ENCODE measurements at places on chromosomes 6 and 20.

DNA sequence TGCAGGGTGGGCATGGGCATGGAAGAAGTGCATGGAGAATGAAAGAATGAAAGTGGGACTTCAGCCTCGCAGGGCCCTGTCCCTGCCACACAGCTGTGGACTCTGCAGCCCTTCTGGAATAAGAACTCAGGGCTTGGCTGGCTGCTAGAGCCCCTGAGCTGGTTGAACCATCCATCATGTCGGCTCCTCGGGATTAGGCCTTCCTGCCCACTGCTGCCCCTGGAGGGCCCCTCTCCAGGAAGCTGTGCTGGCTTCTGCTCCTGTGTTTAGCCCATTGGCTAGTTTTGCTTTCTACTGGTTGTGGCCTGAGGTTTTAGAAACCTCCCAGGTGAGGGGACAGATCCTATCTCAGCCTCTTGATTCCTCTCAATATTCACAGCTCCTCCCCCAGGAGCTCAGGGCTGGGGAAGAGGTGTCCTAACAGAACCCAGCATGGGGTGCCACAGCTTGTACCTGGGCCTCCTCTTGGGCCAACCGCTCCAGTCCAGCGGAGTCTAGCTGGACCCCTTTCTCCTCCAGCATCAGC, 7.9 kb downstream of the AARS2 start:
- peaks cover 92% of the 10 kb centered on the region for H3K36me3 ChIP-seq
- no peaks in the 10 kb centered on the region for H3K27me3 ChIP-seq
- no peak overlapping the region for H3K4me3 ChIP-seq
- no peak for DNase-seq
- H3K4me1 ChIP-seq: no peaks in the 10 kb centered on the region

- no peak overlapping the region for H3K27ac ChIP-seq
- no peaks in the 10 kb centered on the region for H3K4me1 ChIP-seq
- no peak overlapping the region for H3K4me3 ChIP-seq
Measured at GRCh38 chr6:14550822-14551221, 433.2 kb downstream of the CD83 start.

- no peaks in the 10 kb centered on the region for H3K36me3 ChIP-seq
- no peak overlapping the region for H3K4me3 ChIP-seq
- H3K27me3 ChIP-seq: no peaks in the 10 kb centered on the region
- no peak overlapping the region for H3K27ac ChIP-seq
Measured at GRCh38 chr20:40481743-40482458, 207.1 kb downstream of the MAFB start.

DNA sequence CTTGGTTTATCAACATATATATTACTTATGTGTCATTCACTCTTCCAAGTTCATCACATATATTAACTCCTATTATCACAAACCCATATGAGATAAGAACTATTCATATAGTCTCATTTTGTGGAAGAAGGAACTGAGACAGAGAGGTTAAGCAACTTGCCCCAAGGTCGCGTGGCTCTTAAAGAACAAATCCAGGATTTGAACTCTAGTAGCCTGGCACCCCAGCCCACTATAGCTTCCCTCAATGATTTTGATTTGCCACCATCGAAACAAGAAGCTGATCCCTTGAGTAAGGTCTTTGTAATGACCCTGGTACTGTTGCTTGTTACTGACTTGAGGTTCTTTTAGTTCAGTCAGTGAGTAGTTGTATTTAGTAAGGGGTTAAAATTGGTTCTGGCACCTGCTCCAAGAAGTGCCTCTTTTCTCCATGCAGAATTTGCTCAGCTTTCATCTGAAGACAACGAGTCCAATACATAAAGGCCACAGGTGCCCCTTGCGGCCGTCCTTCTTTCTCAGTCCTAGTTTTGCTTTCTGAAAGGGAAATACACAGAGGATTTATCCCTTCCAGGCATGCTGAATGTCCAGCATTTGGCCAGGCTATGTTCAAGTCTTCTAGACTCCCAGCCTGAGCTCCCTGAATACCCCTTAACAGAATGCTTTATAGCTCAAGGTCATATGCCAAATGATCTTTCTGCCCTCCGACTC, 253.0 kb downstream of the TBC1D7 start:
- no peak overlapping the region for H3K27ac ChIP-seq
- H3K36me3 ChIP-seq: no peaks in the 10 kb centered on the region
- no peak for DNase-seq
- peaks cover 11% of the 10 kb centered on the region for H3K4me1 ChIP-seq
- no peaks in the 10 kb centered on the region for H3K27me3 ChIP-seq
- no peak overlapping the region for H3K4me3 ChIP-seq

DNA sequence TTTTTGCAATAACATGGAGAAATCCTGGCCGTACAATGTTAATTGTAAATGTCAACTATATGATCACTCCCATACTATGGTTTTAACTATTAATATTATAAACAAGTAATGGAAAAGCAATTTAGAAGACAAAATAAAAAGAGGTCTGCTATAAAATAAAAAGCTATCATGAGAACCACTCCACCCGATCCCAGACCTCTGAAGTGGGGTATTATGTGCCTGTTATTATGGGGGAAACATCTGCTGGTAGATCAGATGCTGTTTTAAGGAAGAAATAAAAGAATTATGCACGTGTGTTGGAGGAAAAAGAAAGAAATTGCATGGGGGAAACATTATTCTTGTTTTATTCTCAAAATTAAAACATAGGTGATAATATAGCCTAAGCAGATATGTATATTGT, 615.7 kb upstream of the ARID1B start:
- DNase-seq: no peak
- H3K36me3 ChIP-seq: no peaks in the 10 kb centered on the region
- peak overlapping the region; percentile 86 for H3K27ac ChIP-seq
- H3K4me1 ChIP-seq: peaks cover 32% of the 10 kb centered on the region
- H3K4me3 ChIP-seq: no peak overlapping the region

DNA sequence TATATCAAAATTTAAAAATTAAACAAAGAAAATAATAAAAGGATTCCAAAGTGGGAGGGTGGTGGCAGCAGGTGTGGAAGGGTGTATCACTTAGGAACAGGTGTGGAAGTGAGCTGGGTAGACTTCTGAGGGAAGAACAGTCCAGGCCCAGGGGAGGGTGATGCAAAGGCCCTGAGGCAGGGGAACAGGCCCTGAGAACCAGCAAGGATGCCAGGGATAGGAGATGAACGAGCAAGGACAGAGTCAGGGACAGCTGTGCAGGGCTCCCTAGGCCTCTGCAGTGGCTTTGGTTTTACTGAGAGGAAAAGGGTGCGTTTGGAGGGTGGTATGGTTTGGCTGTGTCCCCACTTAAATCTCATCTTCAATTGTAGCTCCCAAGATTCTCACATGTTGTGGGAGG, 9.4 kb upstream of the RAET1E start:
- H3K4me1 ChIP-seq: no peaks in the 10 kb centered on the region
- no peak overlapping the region for H3K27ac ChIP-seq
- no peaks in the 10 kb centered on the region for H3K27me3 ChIP-seq
- DNase-seq: no peak

DNA sequence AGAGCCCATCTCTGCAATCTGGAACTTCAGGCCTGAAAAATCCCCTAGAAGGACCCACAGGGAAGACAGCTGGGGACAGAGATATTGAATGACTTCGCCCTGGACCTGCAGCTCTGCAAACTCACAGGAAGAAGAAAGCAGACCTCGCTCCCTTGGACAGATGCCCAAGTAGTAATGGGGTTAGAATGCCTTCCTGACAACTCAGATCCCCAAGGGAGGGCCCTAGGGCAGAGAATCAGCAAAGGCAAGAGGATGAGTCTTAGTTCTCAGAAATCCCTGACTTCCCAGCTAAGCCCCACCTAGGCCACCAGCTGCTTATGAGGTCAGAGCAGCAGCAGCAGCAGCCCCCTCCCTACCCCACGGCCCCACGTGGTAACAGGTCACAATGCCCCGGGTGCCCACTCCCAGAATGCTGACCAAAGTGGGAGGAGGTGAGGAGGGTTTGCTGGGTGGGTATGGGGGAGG, at the start of gene C20orf141:
Gene C20orf141, plus strand, starts transcription at position 401 of the 465 bp plus-strand sequence. CDS start 198 bp downstream, outside the sequence.
- DNase-seq: peak; percentile 92
- no peak within 1 kb of the TSS for H3K27ac ChIP-seq
- no peak within 1 kb of the TSS for H3K4me3 ChIP-seq
- H3K36me3 ChIP-seq: no peaks in the 10 kb centered on the region
- peaks cover 2% of the 10 kb centered on the region for H3K27me3 ChIP-seq

DNA sequence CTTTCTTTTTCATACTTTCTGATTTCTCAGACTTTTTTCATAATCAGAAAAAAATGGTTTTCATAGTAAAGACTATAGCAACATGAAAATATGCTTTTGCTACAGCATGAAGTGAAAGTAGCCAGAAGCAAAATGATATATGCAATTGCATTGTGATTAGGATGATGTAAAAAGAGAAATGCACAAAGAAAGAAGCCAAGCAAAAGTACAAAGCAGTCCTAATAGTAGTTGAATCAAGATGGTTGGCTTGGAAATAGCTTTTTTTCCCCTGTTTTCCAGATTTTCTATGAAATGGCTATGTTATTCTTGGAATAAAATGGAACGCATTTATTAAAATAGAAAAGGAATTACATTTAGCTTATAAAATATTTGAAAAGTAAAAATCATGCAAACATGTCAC, 77.3 kb downstream of the SEL1L2 start:
- DNase-seq: no peak
- H3K4me1 ChIP-seq: no peaks in the 10 kb centered on the region

- H3K27me3 ChIP-seq: peaks cover 3% of the 10 kb centered on the region
- H3K36me3 ChIP-seq: no peaks in the 10 kb centered on the region
- peaks cover 14% of the 10 kb centered on the region for H3K4me1 ChIP-seq
- H3K27ac ChIP-seq: no peak overlapping the region
- DNase-seq: peak; percentile 98
Measured at GRCh38 chr20:22921595-22922421, 113.3 kb upstream of the SSTR4 start.

GRCh38 chr6:43867246-43867645, 97.2 kb downstream of the VEGFA start:
- no peak overlapping the region for H3K4me3 ChIP-seq
- no peaks in the 10 kb centered on the region for H3K27me3 ChIP-seq
- no peaks in the 10 kb centered on the region for H3K36me3 ChIP-seq
- H3K4me1 ChIP-seq: peaks cover 10% of the 10 kb centered on the region
- H3K27ac ChIP-seq: no peak overlapping the region

- H3K36me3 ChIP-seq: no peaks in the 10 kb centered on the region
- H3K4me1 ChIP-seq: no peaks in the 10 kb centered on the region
- no peaks in the 10 kb centered on the region for H3K27me3 ChIP-seq
- H3K27ac ChIP-seq: no peak overlapping the region
Measured at GRCh38 chr6:57305761-57306160, 11.7 kb upstream of the PRIM2 start.

- H3K27ac ChIP-seq: peak overlapping the region; percentile 77
- DNase-seq: peak; percentile 90
- H3K4me1 ChIP-seq: peaks cover 9% of the 10 kb centered on the region
- H3K4me3 ChIP-seq: no peak overlapping the region
Measured at GRCh38 chr6:42726485-42727086, 4.2 kb upstream of the PRPH2 start.

GRCh38 chr20:13771853-13772453, 12.8 kb downstream of the ESF1 start:
- H3K36me3 ChIP-seq: peaks cover 11% of the 10 kb centered on the region
- H3K4me1 ChIP-seq: no peaks in the 10 kb centered on the region
- DNase-seq: peak; percentile 42
- H3K4me3 ChIP-seq: no peak overlapping the region
- H3K27me3 ChIP-seq: no peaks in the 10 kb centered on the region
- H3K27ac ChIP-seq: no peak overlapping the region

GRCh38 chr20:1242530-1242929, 16.7 kb downstream of the RAD21L1 start:
- H3K36me3 ChIP-seq: no peaks in the 10 kb centered on the region
- no peak overlapping the region for H3K27ac ChIP-seq
- no peak overlapping the region for H3K4me3 ChIP-seq
- H3K27me3 ChIP-seq: peaks cover 22% of the 10 kb centered on the region
- H3K4me1 ChIP-seq: peaks cover 14% of the 10 kb centered on the region
- peak; percentile 71 for DNase-seq

GRCh38 chr6:80502871-80503270, 396.4 kb downstream of the BCKDHB start:
- no peak overlapping the region for H3K4me3 ChIP-seq
- H3K36me3 ChIP-seq: no peaks in the 10 kb centered on the region
- H3K4me1 ChIP-seq: no peaks in the 10 kb centered on the region
- H3K27me3 ChIP-seq: no peaks in the 10 kb centered on the region
- no peak for DNase-seq

GRCh38 chr6:35024551-35025054, 116.5 kb downstream of the TCP11 start:
- H3K36me3 ChIP-seq: no peaks in the 10 kb centered on the region
- no peak for DNase-seq
- no peak overlapping the region for H3K27ac ChIP-seq
- H3K4me3 ChIP-seq: no peak overlapping the region

All from common myeloid progenitor, CD34-positive (primary cell).